ENCODE measurements at places on chromosomes 2 and 18.
A peak's percentile ranks its signal among the peaks of the same experiment; 100 is the strongest.

GRCh38 chr2:110741491-110741980 lies 9.2 kb downstream of the ACOXL start:
- no peaks in the 10 kb centered on the region for H3K36me3 ChIP-seq
- no peaks in the 10 kb centered on the region for H3K4me1 ChIP-seq
- no peak overlapping the region for H3K4me3 ChIP-seq
- H3K27ac ChIP-seq: no peak overlapping the region
- DNase-seq: no peak

DNA sequence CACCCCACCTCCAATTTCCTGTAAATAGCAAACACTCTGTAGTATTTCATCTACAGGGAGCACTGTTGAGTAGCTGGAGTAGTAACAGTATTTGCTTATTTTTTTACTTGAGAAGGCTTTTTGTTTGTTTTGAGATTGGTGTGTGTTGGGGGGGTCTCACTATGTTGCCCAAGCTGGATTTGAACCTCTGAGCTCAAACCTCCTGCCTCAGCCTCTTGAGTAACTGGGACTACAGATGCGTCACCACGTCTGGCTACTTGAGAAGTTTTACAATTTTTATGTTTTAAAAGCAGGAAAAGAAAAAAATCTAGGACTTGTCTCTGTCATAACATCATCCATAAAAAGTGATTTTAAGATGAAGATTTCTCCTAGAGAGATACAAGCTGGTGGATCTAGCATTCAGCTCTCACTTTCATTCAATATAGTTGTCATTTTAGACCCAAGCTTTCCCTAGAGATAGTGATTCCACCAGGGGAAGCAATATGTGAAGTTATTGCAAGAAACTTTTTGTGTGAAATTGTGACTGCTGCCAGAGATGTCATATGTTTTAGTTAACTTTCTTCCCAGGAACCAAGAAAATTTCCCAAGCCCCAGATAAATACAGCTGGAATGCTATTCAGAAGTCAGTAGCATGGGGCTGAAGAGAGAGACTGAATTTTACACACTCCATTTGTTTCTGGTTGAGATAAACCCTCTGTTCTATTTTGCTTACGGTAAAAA lies 60.2 kb upstream of the MAP4K3 start:
- H3K4me1 ChIP-seq: no peaks in the 10 kb centered on the region
- DNase-seq: no peak
- no peak overlapping the region for H3K4me3 ChIP-seq
- H3K27ac ChIP-seq: no peak overlapping the region
- no peaks in the 10 kb centered on the region for H3K36me3 ChIP-seq
- peaks cover 3% of the 10 kb centered on the region for H3K27me3 ChIP-seq

GRCh38 chr18:22088029-22088428 lies 81.4 kb upstream of the GATA6 start:
- no peaks in the 10 kb centered on the region for H3K4me1 ChIP-seq
- no peak for DNase-seq
- peaks cover 7% of the 10 kb centered on the region for H3K27me3 ChIP-seq
- no peak overlapping the region for H3K4me3 ChIP-seq

- peaks cover 2% of the 10 kb centered on the region for H3K27me3 ChIP-seq
- no peaks in the 10 kb centered on the region for H3K36me3 ChIP-seq
- no peak overlapping the region for H3K4me3 ChIP-seq
- DNase-seq: no peak
- H3K4me1 ChIP-seq: peaks cover 8% of the 10 kb centered on the region
- H3K27ac ChIP-seq: no peak overlapping the region
These were observed 59.8 kb downstream of the MCFD2 start for GRCh38 chr2:46855805-46856204.

DNA sequence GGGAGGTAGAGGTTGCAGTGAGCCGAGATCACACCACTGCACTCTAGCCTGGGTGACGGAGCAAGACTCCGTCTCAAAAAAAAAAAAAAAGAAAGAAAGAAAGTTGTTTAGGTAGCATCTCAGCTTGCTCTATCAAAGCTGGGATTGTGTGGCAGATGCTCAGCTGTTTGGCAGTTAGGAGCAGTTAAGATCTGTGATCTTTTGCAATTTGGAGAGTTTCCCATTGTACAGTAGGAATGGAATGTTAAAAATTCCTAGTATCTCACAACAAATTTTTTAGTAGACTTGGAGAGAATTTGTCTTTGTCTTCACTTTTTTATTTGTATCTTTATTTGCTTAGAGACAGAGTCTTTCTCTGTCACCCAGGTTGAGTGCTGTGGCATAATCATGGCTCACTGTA lies 122.9 kb upstream of the UNC80 start:
- H3K4me3 ChIP-seq: no peak overlapping the region
- no peaks in the 10 kb centered on the region for H3K4me1 ChIP-seq
- no peaks in the 10 kb centered on the region for H3K27me3 ChIP-seq
- no peak for DNase-seq

DNA sequence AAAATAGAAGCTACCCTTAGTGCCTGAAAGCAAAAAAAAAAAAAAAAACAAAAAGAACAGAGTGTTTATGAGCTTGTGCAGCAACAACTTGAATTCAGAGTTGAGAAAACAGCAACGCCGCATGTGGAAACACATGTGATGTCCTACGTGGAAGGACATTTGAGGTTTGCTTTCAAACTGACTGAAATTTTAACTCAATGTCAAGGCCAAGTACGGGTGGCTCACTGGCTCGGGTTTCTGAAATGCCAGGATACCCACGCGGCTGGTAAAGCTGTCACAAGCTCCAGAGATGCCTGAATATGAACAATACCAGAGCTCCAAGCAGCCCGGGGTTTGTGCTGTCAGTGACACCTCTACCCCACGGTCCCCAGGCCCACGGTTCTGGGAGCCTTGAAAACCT lies 72.2 kb upstream of the THOC1 start:
- DNase-seq: no peak
- H3K36me3 ChIP-seq: no peaks in the 10 kb centered on the region

DNA sequence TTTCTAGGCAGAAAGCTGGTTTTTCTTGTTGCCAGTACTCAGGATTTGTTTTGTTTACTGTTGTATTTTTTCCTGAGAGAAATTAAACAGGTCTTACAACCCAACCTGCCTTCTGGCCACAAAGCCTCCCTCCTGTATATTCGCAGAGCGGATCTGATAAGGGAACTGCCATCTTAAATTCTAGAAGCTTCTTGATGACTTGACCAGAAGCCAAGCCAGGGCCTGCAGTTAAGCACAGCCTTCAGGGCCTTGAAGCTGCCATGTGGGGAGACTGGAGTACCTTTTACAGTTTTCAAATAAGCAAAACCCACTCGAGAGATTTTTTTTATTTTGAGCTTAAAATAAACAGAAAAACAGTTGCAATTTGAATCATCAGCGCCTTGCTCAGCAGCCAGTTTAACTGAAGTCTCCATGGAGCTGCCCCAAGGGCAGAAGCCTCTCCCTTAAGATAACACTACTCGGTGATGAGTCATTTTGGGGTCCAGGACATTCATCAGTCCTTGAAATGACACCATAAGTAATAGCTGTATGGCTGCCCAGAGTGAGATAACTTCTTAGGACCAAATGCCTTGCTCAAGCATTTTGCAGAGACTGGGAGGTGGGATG lies 51.5 kb upstream of the PHLPP1 start:
- DNase-seq: no peak
- no peaks in the 10 kb centered on the region for H3K36me3 ChIP-seq
- H3K27ac ChIP-seq: no peak overlapping the region
- no peaks in the 10 kb centered on the region for H3K4me1 ChIP-seq

DNA sequence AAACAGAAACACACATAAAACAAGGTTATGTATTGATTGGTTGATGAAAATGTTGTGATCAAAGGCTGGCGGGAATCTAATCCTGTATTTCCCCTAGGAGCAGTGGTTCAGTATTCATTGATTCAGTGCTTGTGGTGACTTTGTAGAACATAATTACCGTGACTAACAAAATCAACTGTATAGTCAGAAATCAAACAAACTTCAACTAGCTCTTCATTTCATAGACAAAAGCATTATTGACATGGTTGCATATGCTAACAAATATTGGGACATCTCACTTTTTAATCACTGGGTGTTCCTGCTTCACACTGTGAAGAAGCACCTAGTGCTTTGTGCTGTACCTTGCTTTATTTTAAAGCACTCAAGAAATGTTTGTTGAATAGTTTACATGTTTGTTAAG lies 41.4 kb downstream of the USP14 start:
- H3K4me3 ChIP-seq: no peak overlapping the region
- H3K36me3 ChIP-seq: peaks cover 25% of the 10 kb centered on the region
- H3K27me3 ChIP-seq: no peaks in the 10 kb centered on the region
- peak overlapping the region; percentile 6 for H3K27ac ChIP-seq
- no peak for DNase-seq

GRCh38 chr2:229856413-229856812 lies 65.4 kb downstream of the TRIP12 start:
- H3K36me3 ChIP-seq: peaks cover 21% of the 10 kb centered on the region
- no peaks in the 10 kb centered on the region for H3K27me3 ChIP-seq
- no peak for DNase-seq
- H3K4me1 ChIP-seq: peaks cover 40% of the 10 kb centered on the region

GRCh38 chr2:203909261-203909967 lies 27.1 kb upstream of the ICOS start:
- H3K27me3 ChIP-seq: no peaks in the 10 kb centered on the region
- H3K36me3 ChIP-seq: no peaks in the 10 kb centered on the region
- no peak overlapping the region for H3K4me3 ChIP-seq
- no peaks in the 10 kb centered on the region for H3K4me1 ChIP-seq

GRCh38 chr18:1078301-1078700 lies 173.6 kb downstream of the ADCYAP1 start:
- H3K27ac ChIP-seq: no peak overlapping the region
- DNase-seq: no peak
- H3K4me3 ChIP-seq: no peak overlapping the region
- no peaks in the 10 kb centered on the region for H3K4me1 ChIP-seq

GRCh38 chr2:122481244-122481622 lies 725.8 kb downstream of the TSN start:
- no peaks in the 10 kb centered on the region for H3K4me1 ChIP-seq
- H3K27me3 ChIP-seq: peaks cover 2% of the 10 kb centered on the region
- H3K4me3 ChIP-seq: no peak overlapping the region
- no peak for DNase-seq
- no peaks in the 10 kb centered on the region for H3K36me3 ChIP-seq
- no peak overlapping the region for H3K27ac ChIP-seq

- H3K4me3 ChIP-seq: no peak overlapping the region
- H3K27ac ChIP-seq: no peak overlapping the region
These were observed 291.9 kb downstream of the ALK start for GRCh38 chr2:29629495-29629894.

GRCh38 chr2:214019973-214020345 lies 390.9 kb upstream of the VWC2L start:
- no peaks in the 10 kb centered on the region for H3K27me3 ChIP-seq
- no peak for DNase-seq
- no peak overlapping the region for H3K27ac ChIP-seq

GRCh38 chr18:65415098-65415497 lies 335.7 kb upstream of the CDH7 start:
- H3K4me3 ChIP-seq: no peak overlapping the region
- H3K4me1 ChIP-seq: no peaks in the 10 kb centered on the region
- no peaks in the 10 kb centered on the region for H3K27me3 ChIP-seq
- no peak overlapping the region for H3K27ac ChIP-seq
- no peak for DNase-seq

DNA sequence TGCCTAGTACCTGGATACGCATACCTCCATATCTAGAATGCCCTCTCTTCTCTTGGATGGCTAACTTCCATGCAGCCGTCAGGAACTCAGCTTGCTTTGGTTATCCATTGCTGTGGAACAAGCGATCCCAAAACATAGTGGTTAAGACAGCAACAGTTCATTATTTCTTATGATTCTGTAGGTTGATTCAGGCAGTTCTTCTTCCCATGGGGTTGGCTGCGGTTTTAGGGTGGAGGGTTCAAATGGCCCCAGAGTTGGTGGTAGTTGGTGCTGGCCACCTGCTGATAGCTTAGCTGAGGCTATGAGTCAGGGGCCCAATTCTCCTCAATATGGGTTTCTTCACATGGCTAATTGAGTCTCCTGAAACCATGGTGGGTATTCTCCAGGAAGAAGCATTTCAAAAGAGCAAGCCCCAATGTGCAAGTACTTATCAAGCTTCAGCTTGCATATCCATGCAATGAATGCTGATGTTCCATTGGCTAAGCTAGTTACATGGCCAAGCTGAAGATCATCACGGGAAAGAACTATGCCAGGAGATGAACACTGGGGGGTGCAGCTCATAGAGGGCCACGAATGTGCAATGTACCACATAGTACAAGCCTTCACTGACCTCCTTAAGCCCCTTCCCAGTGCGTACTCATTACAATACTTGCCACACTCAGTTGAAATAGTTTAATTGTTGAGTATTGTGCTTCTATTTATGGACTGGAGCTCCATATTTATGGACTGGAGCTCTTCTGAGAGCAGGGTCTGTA lies 10.0 kb upstream of the RHOB start:
- H3K27ac ChIP-seq: no peak overlapping the region
- no peak overlapping the region for H3K4me3 ChIP-seq
- no peaks in the 10 kb centered on the region for H3K4me1 ChIP-seq
- no peak for DNase-seq
- H3K36me3 ChIP-seq: no peaks in the 10 kb centered on the region

GRCh38 chr2:105834931-105835330 lies 90.2 kb downstream of the NCK2 start:
- H3K4me1 ChIP-seq: peaks cover 96% of the 10 kb centered on the region
- peak; percentile 16 for DNase-seq
- H3K27me3 ChIP-seq: peaks cover 4% of the 10 kb centered on the region
- H3K36me3 ChIP-seq: peaks cover 12% of the 10 kb centered on the region

GRCh38 chr18:51852681-51853080 lies 487.3 kb upstream of the DCC start:
- H3K36me3 ChIP-seq: no peaks in the 10 kb centered on the region
- no peaks in the 10 kb centered on the region for H3K4me1 ChIP-seq
- no peak for DNase-seq
- no peaks in the 10 kb centered on the region for H3K27me3 ChIP-seq
- H3K27ac ChIP-seq: no peak overlapping the region

GRCh38 chr2:39615675-39616074 lies 50.0 kb upstream of the TMEM178A start:
- no peak overlapping the region for H3K4me3 ChIP-seq
- H3K27me3 ChIP-seq: no peaks in the 10 kb centered on the region
- no peak overlapping the region for H3K27ac ChIP-seq
- no peaks in the 10 kb centered on the region for H3K36me3 ChIP-seq
- no peak for DNase-seq

DNA sequence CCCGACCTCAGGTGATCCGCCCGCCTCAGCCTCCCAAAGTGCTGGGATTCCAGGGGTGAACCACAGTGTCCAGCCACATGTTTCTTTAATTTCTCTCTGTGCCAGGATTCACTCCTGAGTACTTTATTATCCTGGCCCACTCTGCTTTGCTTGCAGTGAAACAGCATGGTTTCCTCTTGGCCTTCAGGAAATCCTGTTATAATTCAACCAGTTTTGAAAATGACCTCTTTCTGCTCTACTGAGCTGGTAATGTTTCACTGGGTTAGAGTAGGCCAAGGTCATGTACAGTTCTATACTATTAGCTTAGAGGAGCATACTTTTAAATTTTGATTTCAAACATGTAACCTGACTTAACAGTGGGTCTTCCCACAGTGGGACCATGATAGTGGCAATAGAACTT lies 90.6 kb upstream of the PELI1 start:
- no peak overlapping the region for H3K27ac ChIP-seq
- no peak overlapping the region for H3K4me3 ChIP-seq
- peaks cover 3% of the 10 kb centered on the region for H3K36me3 ChIP-seq
